ENCODE measurements at places on chromosomes 2 and 18.

- DNase-seq = no peak
Observed at GRCh38 chr18:3246635-3247239, 864 bp upstream of the MYL12A start.

DNA sequence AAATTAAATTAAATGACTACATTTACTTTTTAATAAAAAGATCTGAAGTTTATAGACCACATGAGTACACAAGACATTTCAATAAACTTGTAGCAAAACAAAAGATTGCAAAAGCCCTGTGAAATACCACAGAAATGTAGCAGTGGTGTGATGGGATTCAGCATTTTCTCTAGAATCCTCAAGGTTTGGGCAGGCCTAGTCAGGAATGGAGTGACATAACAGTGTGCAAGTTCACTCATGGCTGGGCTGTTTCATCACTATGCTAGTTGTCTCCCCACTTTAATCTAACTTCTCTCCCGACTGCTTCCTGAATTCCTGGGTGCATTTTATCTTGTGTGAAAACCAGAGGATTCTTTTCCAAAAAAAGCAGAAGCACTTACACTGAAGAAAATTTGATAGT, 1089.9 kb upstream of the DDX18 start:
- DNase-seq = no peak

GRCh38 chr2:152098496-152099366, at the start of gene CACNB4:
Gene CACNB4 (minus strand): TSS chr2:152099044.
- no peak for DNase-seq

DNA sequence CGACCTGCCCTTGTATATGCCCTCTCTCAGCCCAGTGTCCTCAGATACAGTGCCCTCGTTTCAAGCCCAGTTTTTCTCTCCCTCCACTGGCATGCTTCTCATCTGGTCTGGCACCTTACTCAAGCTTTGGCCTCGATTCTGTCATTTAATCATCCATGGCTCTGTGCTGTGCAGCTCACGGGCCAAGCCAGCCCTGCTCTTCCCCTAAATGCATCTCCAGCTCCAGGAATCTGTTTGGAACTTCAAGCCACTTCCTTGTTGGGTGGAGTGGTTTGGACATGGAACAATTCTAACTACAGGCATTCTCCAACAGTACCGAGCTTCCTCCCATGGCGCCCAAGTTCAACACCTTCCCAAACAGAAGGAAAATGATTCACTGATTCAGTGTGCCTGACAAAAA, 76.7 kb upstream of the ZNF397 start:
- DNase-seq = no peak

DNA sequence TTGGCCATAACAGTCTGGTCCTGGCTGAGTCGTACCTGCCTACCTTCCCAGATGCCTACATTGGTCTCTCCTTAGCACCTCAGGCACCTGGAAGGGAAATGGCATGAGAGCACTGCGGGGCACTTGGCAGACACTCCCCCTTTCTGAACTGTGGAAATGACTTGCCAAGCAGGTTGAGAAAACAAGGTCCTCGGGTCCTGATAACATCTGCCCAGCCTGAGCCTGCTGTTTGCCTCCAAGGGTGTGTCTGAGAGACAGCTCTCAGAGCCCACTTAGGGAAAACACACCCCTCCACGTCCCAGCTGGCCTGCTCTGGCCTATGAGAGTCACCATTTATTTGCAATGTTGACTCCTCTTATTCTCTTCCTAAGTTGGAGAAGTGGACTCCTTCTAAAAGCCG, 10.5 kb downstream of the FAM110C start:
- DNase-seq = no peak

Data from iris pigment epithelial cell (primary cell).